ENCODE measurements at places on chromosomes 1 and 21.

GRCh38 chr1:190942475-190942874, 464.8 kb upstream of the BRINP3 start:
- DNase-seq, result no peak

DNA sequence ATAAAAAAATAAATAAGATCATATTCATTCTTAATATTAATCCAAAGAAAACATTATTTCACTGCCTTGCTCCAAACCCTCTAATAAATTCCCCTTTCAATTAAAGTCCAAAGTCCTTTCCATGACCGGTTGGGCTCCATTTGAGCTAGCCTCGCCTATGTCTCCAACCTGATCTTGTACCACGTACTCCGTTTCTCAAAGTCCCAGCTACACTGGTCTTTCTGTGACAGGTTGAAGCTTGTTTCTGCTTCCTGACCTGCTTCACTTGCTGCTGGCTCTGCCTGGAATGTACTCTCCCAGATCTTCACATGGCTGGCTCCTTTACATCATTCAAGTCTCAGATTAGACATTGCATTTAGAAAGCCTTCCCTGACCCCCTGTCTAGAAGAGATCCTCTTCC, 16.4 kb downstream of the RPL5 start:
- DNase-seq, result no peak

GRCh38 chr1:59699227-59699847, 115.4 kb upstream of the HOOK1 start:
- DNase-seq, result peak; percentile 20

DNA sequence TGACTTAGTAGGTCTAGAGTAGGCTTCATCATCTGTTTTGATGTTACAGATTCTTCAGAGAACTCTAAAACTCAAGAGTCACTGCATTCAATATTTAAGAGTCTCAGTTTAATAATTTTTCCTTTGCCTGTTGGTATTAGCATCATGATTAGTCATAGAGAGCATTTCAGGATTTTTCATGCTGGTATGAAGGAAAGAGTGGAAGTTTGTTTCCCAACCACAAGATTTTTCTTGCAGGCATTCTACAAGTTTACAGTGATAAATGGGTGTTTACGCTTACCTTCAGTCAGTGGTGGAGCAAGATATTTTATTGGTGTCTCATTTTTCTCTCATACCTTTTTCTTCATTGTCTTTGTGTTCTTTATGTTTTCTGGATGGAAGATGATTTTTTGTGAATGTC, 58.4 kb upstream of the MYOCOS start:
- DNase-seq, result no peak

DNA sequence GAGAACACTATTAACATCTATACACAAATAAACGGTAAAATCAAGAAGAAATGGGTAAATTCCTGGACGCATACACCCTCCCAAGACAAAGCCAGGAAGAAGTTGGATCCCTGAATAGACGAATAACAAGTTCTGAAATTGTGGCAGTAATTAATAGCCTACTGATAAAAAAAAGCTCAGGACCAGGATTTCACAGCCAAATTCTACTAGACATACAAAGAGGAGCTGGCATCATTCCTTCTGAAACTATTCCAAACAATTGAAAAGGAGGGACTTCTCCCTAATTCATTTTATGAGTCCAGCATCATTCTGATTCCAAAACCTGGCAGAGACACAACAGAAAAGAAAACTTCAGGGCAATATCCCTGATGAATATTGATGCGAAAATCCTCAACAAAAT, 70.7 kb upstream of the FMO3 start:
- DNase-seq, result no peak

Measured in activated naive CD4-positive, alpha-beta T cell treated with Interleukin-2 at 50 U/mL for 16 hours (primary cell).